ENCODE measurements at places on chromosomes 12 and 14.

- no peak for DNase-seq
Observed at GRCh38 chr12:118035190-118036041, 18.9 kb downstream of the RFC5 start.

DNA sequence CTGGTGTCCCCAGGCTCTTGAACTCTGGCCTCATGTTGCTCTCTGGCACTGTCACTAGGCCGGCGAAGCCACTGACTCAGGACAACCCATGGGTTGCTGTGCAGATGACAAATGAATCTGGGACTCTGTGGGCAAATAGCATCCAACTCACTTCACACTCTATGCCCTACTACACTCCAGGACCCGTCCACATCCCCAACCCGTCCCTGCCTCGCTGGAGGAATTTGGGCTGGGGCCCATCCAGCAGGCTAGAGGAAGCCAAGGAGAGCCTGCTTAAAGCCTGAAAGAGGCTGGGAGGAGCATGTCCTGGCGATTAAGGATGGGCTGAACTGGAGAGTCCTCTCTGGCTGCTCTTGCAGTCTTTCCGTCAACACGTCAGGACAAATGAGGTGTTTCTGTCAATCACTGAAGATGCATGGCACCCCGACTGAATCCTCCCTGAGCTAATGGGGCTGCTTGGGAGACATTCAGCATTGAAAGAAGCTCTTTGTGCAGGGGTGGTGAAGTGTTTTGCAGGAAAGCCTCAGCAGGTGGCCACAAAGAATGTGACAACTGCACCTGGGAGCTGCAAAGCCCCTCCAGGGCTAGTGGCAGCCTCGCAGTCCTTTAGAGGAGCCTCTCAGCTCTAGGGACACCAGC, 71.7 kb downstream of the ANO2 start:
- no peak for DNase-seq

- no peak for DNase-seq
Observed at GRCh38 chr12:71641390-71641789, 22.3 kb downstream of the ZFC3H1 start.

DNA sequence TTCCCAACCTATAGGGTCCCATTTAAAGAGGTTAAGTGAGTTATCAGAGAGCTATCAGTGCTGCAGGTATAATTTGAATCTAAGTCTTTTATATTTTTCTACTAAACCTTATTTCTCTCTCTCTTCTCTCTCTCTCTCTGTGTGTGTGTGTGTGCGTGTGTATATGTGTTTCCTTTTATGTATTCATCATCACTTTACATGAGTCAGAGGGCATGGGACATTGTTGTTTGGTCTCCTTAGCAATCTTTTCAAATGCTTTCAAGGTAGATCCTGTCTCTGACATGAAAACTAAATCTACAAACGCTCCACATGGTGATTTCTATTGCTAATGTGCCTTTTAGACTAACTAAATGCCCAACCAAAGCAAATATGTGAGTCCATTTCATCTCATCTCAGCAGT, 459.7 kb downstream of the BTG1 start:
- no peak for DNase-seq

DNA sequence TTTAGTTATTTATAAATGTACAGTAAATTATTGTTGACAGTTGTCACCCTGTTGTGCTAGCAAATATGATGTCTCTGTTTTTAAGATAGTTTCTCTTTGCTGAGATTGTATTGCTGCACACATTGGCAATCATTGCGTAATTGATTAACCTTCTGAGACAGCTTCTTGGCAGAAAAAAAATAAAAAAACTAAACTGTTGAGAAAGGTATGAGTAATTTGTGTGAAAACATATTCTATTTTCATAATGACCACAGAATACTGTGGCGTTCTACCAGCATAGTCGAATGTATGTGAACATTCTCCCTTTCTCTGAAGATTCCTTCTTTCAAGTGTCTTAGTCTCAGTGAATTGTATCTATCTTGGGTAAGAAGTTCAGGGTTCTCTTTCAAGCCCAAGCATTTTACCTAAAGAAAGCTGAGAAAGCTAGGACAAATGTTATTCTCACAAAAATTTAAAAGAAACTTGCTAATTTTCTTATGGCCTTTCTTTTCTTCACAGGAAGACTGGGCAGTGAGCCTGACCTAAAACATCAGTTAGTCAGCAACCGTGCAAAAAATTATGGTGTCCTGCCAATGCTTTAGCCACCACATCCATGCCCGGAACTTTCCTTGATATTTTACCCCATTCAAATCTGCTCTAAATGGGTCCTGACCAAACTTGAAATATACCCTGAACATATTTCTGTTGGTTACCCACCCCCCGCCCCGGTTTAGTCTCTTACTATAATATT, 69.0 kb upstream of the REP15 start:
- DNase-seq: no peak
